ENCODE measurements at places on chromosomes 3 and 15.

DNA sequence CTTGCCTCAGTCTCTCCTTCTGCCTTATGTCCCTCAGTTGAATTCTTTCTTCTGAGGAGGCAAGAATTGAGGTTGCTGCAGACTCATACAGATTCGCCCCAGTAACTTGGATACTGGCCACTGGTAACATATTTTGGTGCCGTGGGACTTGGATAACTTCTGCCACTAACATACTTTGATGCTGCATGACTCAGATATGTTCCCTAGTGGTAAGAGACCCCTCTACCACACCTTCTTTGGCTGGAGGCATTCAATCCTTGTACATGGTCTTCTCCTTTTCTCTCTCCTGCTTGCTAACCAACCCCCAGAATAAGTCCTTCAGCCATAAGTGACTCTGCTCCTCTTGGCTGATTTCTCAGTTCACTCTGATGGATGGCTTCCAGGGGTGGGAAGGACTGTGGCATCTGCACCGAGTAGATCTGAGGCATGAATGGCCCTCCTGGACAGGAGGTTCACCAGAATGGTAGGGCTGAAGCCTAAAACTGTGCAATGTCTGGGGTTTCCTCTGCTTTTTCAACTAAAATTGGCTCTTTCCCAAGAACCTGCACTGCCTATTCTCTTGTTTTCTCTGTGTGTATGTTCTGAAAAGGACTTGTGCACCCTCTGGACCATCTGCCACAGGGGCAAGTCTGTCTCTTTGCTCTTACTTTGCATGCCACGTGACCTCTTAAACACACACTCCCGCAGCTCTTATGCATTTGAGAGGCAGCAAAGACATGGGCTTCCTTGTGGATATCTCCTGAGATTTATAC lies 55.5 kb upstream of the FSTL1 start:
- DNase-seq, result no peak

DNA sequence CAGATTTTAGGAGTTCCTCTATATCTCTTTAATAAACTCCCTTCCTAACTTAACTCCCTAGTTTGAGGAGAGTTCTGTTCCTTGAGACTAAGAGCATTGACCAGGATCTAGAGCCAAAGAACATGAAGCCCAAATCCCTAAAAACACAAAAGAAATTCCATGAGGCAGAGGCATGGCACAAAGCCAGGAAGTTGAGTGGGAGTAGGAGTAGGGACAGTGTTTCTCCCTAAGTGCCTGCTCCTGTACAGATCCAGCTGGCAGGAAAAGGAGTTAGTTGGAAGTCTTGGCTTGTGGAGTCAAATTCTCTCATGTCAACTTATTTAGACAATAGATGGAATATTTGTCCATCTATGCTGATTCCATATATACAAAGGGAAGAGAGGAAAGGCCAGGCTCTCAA lies 11.4 kb downstream of the ACTC1 start:
- no peak for DNase-seq

GRCh38 chr3:124409650-124410275 lies 320.5 kb upstream of the UMPS start:
- no peak for DNase-seq

GRCh38 chr3:195068084-195069080 lies 202.6 kb downstream of the XXYLT1 start:
- DNase-seq, result no peak

- no peak for DNase-seq
These were observed 10.0 kb upstream of the PLXNA1 start for GRCh38 chr3:126972866-126973265.

GRCh38 chr3:66994588-66994987 lies 3.5 kb upstream of the KBTBD8 start:
- DNase-seq, result no peak

DNA sequence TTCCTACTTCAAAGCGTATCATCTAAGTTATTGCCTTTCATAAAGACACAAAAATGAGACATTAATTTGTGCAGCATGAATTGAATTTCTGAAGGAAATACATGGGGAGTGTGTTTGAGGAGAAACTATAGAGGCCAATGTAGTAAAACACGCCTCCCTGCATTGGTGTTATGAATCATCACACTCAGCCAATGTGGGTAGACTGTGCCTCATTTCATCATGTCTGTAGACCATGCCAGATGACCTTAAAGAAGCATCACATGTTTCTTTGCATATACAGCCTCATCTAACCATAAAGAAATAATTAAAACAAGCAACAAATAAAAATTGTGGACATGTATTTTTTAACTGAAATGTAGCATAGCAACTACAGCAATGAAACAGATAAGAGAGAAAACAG lies 486.0 kb upstream of the ADAMTS9 start:
- no peak for DNase-seq

DNA sequence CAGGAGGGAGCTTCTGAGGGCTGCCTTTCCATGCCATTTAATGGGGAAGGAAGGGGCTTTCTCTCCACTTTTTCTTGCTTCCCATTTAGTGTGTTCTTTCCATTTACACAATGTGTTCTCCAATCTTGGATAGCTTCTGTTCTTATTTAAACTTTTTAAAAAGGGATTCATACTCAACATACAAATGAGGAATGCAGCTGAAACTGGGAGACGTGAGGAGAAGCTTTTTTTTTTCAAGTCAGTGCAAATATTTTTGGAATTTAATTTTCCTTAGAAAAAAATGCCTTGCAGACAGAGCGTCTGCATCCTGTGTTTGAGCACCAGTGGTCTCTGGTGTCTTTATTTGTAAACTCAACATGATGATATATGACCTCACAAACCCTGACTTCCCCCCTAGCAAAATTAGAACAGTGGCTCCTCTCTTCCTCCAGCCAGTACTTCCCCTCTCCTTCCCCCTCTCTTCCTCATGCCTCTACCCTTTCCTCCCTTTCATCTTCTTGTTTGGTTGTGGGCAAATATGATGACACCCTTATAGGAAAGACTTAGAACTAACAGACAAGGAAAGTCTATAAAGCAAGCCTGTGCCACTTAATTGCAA lies 48.1 kb upstream of the PCSK6 start:
- DNase-seq, result no peak
